Fibroblast of villous mesenchyme (primary cell): ENCODE measurements at places on chromosomes 5 and 9.

DNA sequence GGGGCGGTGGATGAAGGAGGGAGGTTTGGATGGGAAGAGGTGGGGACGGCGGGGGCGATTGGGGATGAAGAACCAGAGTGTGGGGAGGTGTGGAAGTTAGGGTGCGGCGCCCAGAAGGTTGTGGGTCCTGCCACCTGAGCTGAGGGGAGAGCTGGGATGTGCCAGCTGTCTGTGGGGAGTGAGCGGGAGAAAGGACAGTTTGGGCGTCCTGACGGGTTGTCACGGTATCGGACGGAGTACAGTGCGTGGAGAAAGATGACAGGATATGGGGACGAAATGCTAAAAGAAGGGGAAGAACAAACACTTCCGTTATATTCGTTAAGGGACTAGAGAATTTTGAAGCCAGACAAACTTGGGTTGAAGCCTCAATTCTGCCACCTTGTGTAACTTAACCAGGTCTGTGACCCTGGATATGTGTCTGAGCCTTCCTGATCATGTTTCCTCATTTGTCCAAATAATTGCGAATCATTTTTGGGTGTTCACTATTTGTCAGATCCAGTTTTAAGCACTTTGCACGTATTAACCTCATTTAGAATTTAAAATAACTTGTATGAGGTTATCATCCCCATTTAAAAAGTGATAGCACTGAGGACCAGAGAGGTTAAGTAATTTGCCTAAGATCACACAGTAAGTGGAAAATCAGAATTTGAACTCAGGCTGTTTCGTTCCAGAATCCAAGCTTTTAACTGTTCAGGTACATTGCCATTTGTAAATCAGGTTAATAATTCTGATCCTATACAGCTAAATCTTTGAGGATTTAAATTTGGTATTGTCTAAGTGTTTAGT lies 689 bp downstream of the CNTRL start:
- no peak for DNase-seq

DNA sequence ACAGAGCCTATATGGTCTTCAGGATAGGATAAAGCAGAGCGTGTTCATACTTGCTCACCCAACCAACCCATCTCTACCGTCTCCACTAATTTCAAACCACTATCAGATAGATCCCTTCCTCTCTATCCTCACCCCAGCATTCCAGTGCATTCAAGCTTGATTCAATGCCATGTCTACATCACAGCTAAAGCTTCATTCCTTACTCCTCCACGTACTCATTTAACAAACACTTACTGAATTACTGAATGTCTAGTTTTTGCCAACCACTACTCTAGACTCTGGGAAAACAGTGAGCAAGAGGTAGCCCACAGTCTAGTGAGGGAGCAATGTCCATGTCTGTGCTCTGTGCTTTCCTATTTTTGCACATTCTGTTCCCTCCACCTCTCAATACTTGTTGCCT lies 163.5 kb upstream of the MSX2 start:
- DNase-seq = no peak

DNA sequence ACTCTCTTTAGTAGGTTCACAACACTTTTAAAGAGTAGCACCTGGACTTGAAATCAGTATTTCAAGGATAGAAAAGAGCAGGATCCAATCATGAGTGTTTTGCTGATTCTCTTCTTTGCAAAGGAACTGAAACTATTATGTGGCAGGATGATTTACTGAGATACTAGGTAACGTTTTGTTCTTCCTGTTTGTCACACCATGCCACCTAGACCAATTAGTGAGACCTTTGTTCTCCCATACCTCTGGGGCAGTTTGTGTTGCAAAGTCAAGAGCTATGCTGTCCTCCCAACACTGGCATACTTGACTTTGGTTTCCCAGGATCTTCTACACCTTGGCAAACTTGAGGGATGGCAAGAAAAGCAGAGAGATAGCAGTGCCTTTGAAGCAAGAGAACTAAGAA lies 43.4 kb downstream of the PPP1R2B start:
- DNase-seq = no peak

GRCh38 chr9:93577975-93578682 lies 1.7 kb downstream of the PHF2 start:
- no peak for DNase-seq

DNA sequence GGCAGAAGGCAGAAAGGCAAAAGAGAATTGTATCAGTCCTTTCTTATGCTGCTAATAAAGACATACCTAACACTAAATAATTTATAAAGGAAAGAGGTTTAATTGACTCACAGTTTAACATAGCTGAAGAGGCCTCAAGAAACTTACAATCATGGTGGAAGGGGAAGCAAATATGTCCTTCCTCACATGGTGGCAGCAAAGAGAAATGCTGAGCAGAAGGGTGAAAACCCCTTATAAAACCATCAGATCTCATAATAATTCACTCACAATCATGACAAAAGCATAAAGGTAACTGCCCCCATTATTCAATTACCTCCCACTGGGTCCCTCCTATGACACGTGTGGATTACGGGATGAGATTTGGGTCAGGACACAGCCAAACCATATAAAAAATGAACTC lies 312.5 kb upstream of the PTGER4 start:
- no peak for DNase-seq

- DNase-seq = peak; percentile 70
These were observed 156.7 kb downstream of the EBF1 start for GRCh38 chr5:158943057-158943456.

DNA sequence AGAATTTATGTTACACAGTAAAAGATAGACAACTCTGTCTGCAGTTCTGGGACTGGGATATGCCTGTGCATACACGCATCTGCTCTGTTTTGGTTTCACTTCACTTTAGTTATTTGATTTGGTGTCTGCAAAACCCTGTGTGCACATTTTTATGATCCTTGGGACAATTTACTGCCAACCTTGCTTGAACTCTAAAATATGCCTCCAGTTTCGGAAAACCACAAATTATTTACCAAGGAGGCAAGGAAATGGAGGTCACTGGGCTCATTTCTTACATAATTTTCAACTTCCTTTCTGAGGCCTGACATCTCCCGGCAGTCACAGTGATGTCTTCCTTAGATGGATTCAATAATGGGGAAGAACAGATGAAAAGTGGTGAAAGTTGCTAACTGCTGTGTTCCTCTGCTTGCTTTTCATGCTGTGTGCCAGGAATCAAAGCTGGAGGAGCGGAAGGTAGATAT lies 61.2 kb upstream of the TAF11L2 start:
- DNase-seq = peak; percentile 89

DNA sequence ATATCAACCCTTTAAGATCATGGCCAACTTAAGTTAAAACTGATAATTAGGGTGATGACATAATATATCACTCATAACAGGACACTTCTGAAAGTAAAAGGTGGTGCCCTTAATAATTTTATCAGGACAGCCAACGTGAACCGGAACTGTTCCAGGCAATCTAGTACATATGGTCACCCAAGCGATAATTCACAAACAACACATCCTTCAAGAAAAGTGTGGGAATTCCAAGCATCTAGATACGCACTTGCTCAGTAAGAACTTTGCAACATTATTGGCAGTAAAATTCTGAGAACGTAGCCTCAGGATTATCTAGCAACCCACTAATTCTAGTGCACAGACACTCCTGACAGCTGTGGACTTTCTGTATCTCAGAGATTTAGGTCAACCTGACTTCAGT lies 85.7 kb downstream of the ALDH7A1 start:
- DNase-seq = peak; percentile 74

DNA sequence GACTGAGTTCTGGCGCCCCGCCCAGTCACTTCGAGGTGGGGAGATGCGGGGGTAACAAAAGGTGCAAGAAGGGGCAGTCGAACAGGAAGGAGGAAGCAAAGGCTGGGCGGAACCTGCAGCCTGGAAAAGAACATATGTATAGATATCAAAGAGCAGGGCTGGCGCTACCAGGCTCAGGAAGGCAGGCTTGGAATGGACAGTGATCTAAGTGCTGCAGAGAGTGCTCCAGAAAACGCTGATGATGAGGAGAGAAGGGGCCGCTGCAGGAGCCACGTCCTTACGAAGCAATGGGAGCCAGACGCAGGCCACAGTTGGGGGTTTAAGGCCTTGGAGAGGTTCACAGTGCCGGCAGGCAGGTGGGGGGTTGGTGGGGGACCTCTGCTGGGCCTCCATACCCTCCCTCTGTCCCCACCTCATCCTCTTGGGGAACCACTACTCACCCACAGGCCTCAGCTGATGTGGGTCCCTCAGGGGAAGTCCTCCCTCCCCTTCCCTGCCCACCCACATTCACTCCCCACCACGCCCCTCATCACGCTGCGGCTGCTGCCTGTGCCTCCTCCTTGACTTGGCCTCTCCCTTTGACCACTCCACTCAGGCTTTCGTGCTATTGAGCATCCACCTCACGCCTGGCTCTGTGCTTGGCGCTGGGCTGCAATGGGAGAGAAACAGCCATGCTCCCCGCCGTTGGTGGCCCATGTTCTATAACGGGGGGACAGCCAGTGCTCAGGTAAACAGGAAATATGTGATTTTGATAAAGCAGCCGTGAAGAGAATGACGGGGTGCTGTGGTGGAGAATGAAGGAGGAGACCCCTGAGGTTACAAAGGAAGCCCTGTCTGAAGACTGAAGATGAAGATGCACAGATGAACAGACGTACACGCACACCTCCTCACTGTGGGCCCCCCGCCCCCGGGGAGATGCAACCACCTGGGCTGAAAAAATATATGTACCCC lies 40.5 kb upstream of the RPL26L1 start:
- DNase-seq = no peak

DNA sequence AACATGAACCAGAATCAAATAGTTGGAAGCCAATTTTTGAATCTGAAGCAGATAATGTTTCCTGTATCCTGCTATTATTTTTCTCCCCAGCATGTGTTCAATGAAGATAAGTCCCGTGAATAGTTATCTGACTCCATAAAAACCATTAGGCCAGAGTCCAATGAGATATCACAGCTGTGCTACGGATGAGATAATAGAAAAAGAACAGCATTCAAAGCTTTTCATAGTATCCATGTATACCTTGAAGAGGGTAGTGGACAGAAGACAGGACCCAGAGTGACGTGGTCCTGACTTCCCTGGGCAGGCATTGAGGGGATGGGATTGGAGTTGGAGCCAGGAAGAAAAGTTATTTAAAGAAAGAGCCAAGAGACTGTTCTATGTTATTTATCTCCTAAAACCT lies 50.7 kb upstream of the C6 start:
- no peak for DNase-seq

DNA sequence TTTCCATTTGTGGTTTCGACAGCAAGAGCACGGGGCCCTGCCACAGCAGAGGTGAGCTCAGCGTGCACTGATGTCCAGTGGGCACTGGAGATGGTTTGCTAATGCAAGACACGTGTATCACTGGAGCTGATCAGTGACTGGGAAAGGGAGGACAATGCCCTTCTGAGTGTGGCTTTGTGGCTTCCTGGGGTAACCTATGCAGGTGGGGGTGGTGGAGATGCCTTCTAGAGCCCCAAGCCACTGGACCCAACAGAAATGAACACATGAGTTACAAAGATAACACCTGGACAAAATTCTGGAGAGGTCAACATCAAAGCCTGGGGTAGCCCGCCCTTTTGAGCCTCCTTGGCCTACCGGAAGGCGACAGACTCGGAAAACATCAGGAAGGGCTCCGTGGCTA lies 261.3 kb downstream of the CRB2 start:
- DNase-seq = no peak

- no peak for DNase-seq
These were observed 39.2 kb downstream of the NUP188 start for GRCh38 chr9:128986671-128987070.

DNA sequence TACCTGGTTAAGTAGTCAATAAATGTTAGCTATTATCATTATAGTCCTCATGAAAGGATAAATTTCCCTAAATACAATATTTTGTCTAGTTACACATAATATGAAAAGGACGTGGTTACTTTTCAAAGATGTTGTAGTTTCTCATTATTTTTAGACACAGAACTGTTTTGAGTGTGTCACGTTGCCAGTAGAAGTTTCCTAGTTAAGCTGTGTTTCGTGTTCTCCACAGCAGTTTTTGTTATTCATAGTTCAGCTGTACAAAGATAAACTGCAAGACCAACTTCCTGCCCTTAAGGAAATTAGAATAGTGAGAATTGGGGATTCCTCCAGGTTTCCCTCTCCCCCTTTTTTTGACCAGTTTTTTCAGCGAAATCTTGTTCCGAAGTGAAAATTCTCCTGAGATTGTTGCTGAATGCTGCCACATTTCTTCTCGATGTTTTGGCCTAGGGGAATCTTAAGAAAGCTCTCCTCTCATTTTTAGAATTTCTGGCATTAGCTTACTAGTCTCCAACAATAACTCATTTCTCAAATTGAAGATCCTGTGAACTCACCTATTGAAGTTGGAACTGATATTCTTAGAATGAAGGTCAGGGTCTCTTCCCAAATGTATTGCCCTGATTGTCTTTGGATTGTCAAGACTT lies 176.1 kb downstream of the PAM start:
- DNase-seq = no peak

DNA sequence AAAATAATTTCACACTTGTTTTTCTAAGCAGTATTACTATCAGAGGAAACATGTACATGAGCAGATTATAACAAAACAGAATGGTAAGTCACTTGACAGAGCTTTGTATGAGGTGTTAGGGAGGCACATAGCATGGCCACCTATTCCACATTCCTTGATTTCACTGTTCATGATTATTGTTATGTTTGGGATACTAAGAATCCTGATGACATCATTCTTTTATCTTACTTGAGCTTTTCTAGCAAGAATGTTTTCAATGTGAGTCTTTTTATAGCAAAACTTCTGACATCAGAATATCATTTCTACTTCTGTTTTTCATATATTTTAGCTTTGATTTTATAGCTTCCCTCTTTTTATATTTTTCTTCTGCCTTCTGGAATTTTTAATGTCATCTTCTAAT lies 208.2 kb downstream of the DMRTA1 start:
- DNase-seq = no peak
